ENCODE measurements at places on chromosomes 12 and 14.

GRCh38 chr12:126773491-126773890 lies 1493.5 kb upstream of the TMEM132C start:
- DNase-seq, result no peak

DNA sequence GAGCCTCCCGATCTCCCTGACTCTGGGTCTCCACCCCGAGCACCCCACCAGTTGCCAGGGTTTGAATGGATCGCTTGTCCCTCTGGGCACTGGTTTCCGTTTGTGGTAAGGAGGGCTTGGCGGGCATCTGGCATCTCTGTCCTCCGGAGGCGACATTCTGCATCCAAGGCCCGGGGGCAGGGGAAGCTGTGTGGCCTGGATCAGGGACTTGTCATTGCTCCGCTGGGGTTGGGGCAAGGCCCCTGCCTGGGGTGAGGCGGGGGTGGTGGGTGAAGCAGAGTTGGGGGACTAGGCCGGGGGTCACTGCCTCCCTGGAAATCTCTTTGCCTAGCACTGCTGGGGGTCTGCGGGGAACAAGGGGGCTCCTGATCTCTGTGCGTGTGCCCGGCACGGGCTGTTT lies 30.2 kb downstream of the KIF26A start:
- no peak for DNase-seq

DNA sequence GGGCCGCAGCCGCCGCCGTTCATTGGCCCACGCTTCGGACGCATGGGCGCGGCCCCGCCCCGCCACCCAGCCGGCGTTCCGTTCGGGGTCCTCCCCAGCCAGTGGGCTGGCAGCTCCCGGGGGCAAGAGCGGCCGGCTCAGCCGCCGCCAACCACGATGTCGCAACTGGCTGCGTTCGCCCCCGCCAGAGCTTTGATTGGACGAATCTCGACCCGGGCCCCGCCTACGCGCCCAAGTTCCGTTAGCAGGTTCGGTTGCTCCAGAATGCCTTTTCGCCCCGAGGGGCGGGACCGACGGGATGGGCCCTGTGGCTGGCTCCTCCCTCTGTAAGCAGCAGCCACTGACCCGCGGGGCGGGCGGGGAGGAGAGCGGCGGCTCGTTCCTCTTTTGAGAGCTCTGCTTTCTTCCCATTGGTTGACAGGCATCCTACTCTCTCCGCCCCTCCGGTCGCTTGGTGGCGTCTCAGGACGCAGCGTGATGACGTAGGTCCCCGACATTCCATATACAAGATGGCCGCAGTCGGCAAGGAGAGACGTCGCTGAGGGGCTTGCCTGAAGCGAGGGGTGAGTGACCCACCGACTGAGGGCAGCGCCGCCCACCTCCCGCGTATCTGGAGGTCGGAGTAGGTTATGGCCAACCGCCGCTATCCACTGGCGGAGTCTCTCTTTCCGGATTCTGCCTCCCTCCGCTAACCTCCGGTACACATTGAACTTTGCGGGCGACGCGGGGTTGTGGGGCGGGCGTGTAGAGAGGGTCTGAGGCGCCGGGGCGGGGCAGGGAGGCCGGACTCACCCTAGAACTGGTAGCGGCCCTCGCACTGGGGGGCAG lies at the start of gene CCNK:
Gene CCNK, plus strand, starts transcription at position 493 of the 828 bp plus-strand sequence. CDS start 11,269 bp downstream, outside the sequence.
- DNase-seq, result peak; percentile 100

- DNase-seq, result no peak
These were observed 23.7 kb downstream of the FOXA1 start for GRCh38 chr14:37571391-37571790.

DNA sequence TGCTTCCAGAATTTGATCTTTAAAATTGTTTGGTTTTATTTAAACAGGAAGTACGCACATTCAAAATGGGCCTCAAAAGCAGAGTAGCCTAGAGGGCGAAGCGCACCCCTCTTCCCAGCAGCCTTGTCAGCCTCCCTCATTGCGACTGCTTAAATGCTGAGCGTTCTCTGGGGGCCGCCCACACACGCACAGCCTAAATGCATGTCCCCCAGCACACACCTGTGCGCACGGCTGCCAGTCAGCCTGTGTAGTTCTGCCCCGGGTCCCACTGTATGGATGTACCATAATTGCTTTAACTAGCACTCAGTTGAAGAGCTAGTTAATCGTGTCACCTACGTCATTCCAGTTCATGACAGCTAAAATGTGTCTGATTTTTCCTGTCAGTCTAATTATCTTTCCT lies 79.3 kb downstream of the TESC start:
- DNase-seq, result no peak

DNA sequence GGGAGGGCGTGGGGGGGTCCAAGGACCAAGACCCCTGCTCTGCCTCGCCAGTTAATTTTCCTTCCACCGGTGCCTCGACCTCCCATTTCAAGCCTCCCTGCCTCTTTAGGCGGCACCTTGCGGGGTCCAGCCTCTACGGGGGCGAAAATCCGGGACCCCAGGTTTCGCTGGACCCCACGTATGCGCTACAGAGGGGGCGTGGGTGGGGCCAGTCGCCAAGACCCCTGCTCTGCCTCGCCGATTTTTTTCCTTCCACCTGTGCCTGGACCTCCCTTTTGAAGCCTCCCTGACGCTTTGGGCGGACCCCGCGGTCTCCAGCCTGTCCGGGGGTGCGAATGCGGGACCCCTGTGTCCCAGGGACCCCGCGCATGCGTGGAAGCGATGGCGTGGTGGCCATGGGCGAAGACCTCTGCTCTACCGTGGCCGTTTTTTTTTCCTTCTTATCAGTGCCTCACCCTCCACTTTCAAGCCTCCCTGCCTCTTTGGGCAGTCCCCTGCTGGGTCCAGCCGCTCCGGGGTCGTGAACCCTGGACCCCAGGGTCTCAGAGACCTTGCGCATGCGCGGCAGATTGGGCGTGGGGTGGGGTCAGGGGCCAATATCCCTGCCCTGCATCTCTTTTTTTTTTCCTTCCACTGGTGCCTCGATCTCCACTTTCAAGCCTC lies 324.2 kb downstream of the ALG10 start:
- DNase-seq, result no peak

GRCh38 chr14:102727336-102728095 lies 49.7 kb upstream of the TRAF3 start:
- no peak for DNase-seq

DNA sequence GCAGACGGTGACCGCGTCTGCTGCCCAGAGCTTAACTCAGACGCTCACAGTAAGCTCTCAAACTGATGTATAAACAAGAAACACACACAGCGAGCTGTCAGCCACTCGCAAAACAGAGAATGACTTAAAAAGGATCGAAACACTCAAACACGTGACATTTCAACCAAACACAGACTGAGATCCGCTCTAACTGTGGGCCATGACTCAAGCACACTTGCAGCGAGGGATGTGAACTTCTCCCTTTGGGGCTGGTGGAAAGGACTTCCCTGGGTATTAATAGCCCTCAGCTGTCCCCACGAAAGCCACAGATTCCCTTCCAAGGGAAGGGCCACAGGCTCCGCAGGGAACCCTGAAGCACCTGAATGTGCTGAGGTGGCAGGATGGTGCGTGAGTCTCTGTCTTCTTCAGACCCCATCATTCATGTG lies 29.1 kb downstream of the CCDC88C start:
- peak; percentile 69 for DNase-seq

DNA sequence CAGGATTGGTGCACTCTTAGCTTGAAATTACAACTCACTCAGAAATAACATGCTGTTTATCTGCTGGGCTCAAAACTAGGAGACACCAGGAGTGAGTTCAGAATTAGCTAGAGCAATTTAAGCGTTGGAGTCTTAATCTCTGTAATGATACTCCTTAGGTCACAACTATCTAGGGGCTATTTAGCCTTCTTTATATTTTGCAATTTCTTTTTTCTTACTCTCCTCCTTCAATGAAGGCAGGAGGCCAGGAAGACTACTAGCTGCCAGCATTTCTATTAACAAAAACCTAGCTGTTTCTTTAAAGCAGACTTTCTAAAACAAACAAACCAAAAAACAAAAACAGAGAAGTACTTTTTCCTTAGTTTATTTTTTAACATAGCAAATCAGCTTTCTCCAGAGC lies 226.2 kb downstream of the TRHDE start:
- no peak for DNase-seq

GRCh38 chr14:30443368-30444007 lies 115.5 kb upstream of the G2E3 start:
- DNase-seq, result peak; percentile 10

DNA sequence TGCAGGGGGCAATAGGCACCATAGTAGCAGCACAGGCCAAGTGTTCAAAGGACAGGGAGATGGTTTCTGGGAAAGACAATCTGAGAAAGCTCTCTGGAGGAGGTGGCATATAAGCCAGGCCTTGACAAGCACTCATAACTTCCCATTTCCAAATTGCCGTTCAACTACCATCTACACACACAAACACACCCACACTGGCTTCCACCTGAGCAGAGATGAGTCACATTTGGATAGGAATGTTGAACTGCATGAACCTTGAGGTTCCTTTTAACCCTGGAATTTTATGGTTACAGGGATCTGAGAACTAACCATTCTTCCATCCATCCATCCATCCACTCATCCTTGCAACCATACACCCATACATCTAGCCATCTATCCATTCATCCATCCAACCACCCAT lies 86.6 kb downstream of the KSR2 start:
- DNase-seq, result no peak

DNA sequence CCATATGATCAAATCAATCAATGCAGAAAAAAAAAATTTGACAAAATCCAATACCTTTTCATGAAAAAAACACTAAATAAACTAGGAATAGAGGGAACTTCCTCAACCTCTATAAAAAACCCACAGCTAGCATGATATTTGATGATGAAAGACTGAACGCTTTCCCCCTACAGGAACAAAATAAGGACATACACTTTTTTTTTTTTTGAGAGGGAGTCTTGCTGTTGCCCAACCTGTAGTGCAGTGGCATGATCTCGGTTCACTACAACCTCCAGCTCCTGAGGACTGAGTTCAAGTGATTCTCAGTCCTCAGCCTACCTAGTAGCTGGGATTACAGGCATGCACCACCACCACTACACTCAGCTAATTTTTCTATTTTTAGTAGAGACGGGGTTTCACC lies 17.9 kb upstream of the CAMKK2 start:
- no peak for DNase-seq

GRCh38 chr14:96105089-96105925 lies 66.1 kb downstream of the C14orf132 start:
- no peak for DNase-seq

- DNase-seq, result no peak
These were observed 42.2 kb downstream of the UBR7 start for GRCh38 chr14:93249128-93249831.

- DNase-seq, result no peak
These were observed 2.6 kb upstream of the KRT79 start for GRCh38 chr12:52836491-52837412.

DNA sequence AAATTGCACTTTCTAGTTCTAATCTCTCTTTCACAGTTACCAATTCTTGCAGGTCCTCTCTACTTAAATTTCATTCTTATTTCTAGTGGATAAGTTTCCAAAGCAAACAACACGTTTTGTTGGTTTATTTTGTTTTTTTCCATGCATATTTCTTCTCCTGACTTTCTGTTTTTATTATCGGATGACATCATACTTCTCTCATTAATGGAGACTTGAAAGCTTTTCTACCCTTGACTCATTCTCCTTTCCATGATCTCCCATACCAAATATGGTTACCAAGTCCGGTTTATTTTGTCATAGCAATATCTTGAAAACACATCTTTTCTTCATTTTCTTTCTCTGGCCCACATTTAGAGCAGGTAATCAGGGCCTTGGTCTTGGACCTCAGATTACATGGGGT lies 796.5 kb downstream of the GALC start:
- no peak for DNase-seq

GRCh38 chr12:112349431-112349830 lies 32.8 kb downstream of the HECTD4 start:
- no peak for DNase-seq

DNA sequence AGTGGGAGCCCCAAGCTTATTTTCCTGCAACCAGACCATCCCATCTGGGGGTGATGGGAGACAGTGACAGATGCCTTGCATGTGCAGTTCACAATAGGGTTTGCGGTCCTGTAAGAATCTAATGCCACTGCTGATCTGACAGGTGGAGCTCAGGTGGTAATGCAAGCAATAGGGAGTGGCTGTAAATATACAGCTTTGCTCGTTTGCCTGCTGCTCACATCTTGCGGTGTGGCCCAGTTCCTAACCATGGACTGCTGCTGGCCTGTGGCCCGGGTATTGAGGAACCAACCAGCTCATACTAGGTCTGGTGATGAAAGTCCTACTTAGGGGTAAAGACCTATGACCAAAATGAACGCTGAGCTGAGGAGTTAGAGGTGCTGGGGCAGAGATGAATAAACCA lies 36.1 kb upstream of the CCDC88C start:
- no peak for DNase-seq

- no peak for DNase-seq
These were observed 57.3 kb downstream of the PLEKHG3 start for GRCh38 chr14:64761441-64762043.

- DNase-seq, result peak; percentile 20
These were observed 425.8 kb upstream of the ATXN7L3B start for GRCh38 chr12:74111688-74112360.

DNA sequence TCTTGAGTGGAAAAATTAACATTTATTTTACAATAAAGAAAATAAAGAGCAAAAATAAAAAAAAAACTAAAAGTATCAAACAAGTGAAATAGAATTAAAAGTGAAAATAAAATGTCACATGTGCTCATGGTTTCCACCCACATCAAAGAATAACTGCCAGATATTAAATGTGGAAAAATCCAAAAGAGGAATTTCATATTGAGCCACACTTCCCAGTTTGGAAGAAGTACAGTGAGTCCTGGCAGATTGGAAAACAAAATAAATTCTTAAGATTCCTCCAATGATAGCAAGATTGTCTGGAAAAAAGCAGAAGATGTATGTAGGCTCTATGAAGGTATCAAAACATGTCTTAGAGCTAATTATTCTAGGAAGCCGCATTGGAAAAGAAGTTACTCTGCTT lies 1019.5 kb downstream of the SLC6A15 start:
- no peak for DNase-seq

GRCh38 chr14:72605096-72605920 lies 288.6 kb downstream of the DPF3 start:
- no peak for DNase-seq

All from activated CD4-positive, alpha-beta T cell treated with anti-CD3 and anti-CD28 coated beads, Interleukin-2, Interleukin-6, amounts not matched to agents 100 ng/mL and 50 ng/mL, durations not matched to agents 16 hours and 8 hours (primary cell).